NCI-H1092 (cell line): ENCODE measurements at places on chromosomes 6 and 20.

DNA sequence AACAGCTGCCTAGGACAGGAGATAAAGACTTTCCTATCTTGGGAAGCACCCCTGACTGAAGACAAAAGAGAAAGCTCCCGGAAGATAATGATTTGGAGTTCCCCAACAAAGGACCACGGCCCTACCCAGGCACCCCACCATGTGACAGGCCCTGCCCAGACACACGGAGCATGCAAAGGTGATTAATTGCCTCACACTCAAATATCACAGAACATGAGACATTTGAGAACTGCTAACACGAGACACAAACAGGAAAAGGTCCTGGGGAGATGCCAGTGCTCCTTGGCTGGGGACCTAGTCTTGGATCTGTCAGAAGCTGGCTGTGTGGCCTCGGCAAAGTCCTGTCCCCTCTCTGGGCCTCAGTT lies 82.5 kb upstream of the PTPN1 start:
- DNase-seq: no peak

- no peak for DNase-seq
Observed at GRCh38 chr20:9270831-9271230, 201.9 kb downstream of the PLCB4 start.

GRCh38 chr20:16400234-16400633 lies 173.0 kb downstream of the KIF16B start:
- no peak for DNase-seq

DNA sequence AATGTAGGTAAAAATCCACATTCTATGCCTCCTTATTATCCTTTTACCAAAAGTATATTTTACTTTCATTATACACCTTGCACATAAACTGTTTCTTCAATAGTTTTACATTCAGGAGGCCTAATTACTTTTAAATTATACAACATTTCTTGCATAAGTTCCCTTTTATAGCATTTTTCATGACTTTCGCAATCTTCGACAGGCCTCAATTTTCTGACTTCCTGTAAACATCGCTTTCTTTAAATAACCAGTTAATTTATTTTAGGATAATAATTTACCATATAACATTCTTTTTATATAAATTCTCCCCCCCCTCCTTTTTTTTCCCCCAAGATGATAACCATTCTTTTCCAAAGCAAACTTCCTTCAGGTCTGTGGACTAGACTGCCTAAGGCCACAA lies 9.2 kb downstream of the SLC35A1 start:
- DNase-seq: no peak

- DNase-seq: no peak
Observed at GRCh38 chr6:152625213-152625612, 11.9 kb downstream of the SYNE1 start.

GRCh38 chr6:36769676-36770499 lies 69.4 kb downstream of the CPNE5 start:
- DNase-seq: no peak

- no peak for DNase-seq
Observed at GRCh38 chr6:328136-328670, 35.9 kb downstream of the DUSP22 start.

DNA sequence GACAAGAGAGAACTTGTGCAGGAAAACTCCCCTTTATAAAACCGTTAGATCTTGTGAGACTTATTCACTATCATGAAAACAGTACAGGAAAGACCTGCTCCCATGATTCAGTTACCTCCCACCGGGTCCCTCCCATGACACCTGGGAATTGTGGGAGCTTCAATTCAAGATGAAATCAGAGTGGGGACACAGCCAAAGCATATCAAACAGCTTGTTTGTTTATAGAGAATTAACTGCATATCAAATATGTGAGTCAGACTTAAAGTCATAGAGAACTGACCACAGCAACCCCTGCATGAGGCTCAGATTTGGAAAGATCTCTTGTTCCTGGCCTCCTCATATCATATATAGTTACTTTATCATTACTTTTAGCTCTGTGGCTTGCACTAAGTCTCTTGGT lies 29.1 kb upstream of the HDAC2 start:
- DNase-seq: no peak

- DNase-seq: peak; percentile 72
Observed at GRCh38 chr20:10219452-10219791, 792 bp downstream of the SNAP25 start.

DNA sequence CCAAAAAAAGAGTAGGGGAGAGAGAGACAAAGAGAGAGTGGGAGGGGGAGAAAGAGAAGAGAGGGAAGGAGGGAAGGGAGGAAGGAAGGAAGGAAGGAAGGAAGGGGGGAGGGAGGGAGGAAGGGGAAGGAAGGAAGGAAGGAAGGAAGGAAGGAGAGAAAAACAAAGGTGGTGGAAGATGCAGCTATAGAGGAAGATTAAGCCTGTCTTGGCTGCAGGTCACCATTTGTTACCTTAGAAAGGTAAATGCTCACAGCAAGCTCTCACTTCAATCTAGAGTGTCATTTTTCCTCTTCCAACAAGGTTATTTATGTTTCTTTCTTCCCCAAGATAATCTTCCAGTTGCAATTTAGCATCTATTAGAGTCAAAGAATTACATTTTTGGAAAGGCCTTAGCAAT lies 284.0 kb downstream of the PHACTR1 start:
- DNase-seq: no peak

DNA sequence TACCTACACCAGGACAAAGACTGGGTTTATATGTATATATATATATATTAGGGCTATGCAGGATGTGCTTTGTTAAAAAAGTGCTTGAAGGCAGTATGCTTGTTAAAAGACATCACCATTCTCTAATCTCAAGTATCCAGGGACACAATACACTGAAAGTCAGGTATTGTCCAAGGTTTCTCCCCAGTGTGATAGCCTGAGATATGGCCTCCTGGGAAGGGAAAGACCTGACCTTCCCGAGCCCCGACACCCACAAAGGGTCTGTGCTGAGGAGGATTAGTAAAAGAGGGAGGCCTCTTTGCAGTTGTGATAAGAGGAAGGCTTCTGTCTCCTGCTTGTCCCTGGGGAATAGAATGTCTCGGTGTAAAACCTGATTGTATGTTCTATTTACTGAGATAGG lies 156.9 kb downstream of the GPX5 start:
- DNase-seq: no peak

GRCh38 chr6:38497546-38497945 lies 142.2 kb downstream of the BTBD9 start:
- no peak for DNase-seq

DNA sequence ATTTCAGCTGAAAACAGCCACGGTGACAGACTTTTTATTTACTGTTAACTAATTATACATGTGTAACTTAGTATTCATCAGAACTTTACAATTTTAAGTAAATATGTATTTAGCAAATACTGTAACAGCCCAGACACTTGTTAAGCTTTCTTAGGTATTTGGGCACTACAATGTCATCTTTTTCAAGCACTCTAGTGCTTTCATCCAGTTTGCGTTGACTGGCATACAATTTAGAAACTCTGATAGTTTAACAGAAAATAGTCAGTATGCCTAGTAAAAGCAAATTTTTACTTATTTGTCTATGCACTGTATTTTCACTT lies 10.6 kb downstream of the RBM39 start:
- DNase-seq: no peak

DNA sequence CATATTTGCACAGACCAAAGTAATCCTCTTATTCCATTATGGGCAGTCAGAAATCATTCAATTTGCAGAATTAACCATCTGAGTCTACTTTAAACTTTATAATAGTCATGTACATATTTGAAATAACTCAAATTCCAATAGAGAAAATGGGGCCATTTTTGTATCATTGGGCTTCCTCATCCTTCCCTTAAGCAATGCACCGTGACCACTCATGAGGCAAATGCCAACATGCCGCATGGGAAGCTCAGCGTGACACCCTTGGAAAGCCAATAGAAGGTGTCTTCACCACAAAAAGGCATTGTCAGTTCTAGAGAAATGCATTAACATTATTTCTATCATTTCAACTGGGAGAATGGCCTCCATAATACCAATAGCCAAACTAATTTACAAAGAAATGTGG lies 38.5 kb downstream of the SIM1 start:
- no peak for DNase-seq

- DNase-seq: peak; percentile 11
Observed at GRCh38 chr6:108557494-108558371, 3.0 kb upstream of the FOXO3 start.

DNA sequence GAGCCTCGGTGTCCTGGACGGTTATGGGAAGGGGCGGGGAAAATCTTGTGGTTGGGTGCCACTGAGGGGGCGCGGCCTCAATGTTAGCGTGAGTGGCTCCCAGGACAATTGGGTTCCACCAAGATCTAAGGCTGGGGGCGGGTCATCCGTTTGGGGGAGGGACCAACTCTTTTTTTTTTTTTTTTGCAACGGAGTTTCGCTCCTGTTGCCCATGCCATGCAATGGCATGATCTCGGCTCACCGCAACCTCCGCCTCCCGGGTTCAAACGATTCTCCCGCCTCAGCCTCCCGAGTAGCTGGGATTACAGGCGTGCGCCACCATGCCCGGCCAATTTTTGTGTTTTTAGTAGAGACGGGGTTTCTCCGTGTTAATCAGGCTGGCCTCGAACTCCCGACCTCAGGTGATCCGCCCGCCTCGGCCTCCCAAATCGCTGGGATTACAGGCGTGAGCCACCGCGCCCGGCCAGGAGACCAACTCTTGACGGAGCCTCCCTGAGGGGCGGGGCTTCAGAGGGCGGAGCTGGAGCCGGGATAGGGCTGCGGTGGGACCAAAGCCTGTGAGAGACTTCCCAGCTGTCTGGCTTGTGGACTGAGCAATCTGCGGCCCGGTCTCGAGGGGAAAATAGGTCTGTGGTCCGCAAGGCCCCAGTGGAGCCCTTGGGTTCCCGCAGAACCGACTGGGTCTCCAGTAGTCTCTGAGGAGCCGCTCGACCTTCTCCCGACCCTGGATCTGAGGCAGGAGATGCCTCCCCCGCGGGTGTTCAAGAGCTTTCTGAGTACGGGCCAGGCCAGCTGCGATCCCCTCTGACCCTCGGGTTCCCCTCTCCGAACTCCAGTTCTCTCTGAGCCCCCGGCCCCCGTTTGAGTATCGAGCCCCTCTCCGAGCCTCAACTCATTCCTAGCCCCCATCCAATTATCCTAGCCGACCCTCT lies 1.1 kb downstream of the SPAG4 start:
- DNase-seq: peak; percentile 41

DNA sequence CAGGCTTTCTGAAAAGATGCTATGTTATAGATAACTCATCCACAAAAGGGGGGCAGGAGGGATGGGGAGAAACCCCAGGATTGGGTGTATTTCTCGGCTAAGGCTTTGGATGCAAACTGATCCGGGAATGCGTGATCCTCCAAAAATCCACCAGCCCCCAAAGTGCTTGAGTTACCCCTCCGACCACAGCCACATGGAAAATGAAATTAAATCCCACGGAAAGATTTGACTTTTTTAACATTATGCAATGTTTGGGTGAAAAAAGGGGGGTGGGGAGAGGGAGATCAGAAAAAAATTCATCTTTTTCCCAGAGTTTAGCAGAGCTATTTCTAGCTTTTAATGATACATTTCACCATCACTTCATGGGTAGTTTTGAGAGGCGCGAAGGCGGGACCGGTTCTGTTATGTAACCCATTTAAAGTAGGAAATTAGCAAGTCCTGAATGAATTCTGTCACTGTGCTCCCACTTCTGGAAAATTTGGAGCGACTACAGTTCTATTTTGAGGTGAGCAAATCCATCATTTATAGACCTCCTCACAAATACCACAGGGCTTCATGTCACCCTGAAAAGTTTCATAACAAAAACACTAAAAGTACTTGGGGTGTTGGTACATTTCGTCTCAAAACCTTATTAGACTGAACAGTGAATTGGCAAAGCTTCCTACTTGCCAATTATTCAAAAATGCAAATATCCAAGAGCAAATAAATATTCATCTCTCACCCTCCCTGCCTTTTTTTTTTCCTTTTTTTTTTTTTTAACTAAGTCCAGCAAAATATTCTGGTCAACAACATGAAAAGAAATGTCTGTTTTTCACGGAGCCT lies 51.9 kb upstream of the NFATC2 start:
- no peak for DNase-seq

- no peak for DNase-seq
Observed at GRCh38 chr6:118565311-118565960, 17.3 kb downstream of the PLN start.

DNA sequence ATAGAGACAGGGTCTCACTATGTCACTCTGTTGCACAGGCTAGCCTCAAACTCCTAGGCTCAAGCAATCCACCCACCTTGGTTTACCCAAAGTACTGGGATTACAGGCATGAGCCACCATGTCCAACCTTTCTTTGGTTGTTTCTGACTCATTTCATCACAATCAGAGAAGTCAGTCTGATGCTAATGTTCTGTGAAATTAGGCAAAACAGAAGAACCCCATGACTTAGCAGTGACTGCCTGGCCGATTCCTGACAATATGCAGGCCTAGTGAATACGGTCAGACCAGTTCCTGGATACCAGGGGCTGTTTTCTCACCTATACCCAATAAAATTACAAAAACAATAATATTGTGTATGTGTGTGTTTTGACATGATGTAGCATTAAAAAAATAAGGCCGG lies 58.8 kb upstream of the BTN3A2 start:
- DNase-seq: no peak

GRCh38 chr6:158569036-158569435 lies 9.1 kb downstream of the TMEM181 start:
- DNase-seq: no peak

DNA sequence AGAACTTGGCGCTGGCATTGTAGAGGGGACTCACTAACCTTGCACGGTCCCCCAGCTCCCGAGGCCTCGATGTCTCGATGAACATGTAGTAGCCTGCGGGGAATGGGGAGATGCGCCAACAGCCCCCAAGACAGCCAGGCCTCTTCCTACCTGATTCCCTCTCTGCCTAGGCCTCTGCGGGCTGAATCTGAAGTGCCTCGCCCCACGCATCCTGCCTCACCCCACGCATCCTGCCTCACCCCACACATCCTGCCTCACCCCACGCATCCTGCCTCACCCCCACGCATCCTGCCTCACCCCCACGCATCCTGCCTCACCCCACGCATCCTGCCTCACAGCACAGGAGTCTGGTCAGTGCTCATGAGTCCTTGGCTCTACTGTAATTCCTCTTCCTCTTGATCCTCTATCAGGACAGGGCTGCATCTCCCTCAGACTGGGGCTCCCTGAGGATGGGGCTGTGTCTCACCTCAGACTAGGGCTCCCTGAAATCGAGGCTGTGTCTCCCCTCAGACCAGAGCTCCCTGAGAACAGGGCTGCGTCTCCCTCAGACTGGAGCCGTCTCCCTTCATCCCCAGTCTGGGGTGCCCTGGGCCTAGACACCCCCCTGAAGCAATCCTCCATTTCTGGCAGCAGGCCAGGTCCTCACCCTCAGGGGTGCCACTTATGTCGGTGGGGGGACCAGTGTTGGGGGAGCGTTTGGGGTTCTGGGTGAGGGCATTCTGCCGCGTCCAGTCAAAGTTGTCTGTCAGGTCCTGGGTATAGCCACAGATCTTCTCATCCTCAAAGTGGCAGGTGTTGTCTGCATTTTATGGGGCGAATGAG lies 53.6 kb downstream of the MDGA1 start:
- DNase-seq: no peak
